Coronary artery (tissue), 2 donors: ENCODE measurements at places on chromosomes 12 and 14.

DNA sequence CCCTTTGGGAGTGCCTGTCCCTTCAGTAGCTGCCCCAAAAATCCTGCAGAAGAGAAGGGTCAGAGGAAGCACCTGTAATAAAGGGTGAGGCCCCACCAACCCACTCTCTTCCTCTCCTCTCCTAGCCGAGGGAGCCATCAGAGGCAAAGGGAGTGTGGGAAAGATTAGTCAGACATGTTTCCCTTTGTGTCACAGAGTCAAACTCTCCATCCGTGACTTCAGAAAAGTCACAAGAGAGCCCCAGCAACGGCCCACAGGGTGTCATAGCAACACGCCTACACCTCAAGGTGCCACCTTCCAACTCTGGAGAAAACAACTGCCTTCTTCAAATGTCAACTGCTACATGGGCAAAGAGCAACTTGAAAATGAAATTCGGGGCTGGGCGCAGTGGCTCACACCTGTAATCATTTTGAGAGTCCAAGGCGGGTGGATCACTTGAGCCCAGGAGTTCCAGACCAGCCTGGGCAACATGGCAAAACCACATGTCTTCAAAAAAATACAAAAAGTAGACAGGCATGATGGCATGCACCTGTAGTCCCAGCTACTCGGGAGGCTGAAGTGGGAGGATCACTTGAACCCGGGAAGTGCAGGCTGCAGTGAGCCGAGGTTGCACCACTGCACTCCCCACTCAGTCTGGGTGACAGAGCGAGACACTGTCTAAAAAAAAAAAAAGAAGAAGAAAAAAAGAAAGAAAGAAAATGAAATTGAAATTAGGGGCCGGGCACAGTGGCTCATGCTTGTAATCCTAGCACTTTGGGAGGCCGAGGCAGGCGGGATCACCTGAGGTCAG is 17.7 kb upstream of the CD27 start:
- DNase-seq = no peak

DNA sequence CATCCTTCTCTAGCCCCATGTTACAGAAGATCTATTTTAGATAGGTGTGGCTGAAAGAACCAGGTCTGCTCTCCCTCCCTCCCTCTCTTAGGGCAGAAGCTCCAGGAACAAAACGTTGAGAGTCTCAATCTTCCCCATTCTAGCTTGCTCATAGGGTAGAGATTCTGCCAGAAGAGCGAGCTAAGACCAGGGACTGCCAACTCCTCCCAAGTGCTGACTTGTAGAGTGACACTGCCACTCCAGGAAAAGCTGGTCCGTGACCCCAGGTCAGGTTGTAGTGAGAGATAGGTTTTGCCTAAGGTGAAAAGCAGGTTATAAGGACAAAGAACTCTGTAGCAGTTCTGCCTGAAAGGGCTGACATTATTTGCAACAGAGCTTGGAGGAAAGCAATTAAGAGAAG is 73.4 kb downstream of the INSM2 start:
- DNase-seq = no peak

- no peak for DNase-seq
These were observed 164.6 kb downstream of the PPM1H start for GRCh38 chr12:62770381-62770780.

DNA sequence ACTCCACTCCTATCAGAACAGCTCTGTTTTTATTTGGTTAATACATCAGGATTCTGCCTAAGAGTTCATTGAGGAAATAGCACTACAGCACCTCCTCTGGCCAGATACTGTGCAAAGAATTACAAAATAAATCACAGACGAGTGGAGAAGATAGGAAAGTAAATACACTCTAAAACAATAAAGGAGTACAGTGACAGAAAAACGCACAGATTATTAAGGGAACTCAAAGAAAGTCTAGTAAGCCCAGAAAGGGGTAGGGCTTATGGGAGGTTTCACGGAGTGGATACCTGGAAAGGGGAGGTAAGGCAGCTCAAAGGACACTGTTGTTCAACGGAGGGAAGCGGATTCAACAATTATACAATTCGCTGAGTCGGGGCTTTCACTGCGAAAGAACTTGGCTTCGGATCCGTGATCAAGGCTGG is 5.5 kb downstream of the OR10AD1 start:
- DNase-seq = no peak

GRCh38 chr14:55440385-55440784 is at the start of gene TBPL2:
TBPL2 (minus strand) TSS chr14:55440616; CDS start chr14:55440449, 167 bp downstream.
- no peak for DNase-seq

DNA sequence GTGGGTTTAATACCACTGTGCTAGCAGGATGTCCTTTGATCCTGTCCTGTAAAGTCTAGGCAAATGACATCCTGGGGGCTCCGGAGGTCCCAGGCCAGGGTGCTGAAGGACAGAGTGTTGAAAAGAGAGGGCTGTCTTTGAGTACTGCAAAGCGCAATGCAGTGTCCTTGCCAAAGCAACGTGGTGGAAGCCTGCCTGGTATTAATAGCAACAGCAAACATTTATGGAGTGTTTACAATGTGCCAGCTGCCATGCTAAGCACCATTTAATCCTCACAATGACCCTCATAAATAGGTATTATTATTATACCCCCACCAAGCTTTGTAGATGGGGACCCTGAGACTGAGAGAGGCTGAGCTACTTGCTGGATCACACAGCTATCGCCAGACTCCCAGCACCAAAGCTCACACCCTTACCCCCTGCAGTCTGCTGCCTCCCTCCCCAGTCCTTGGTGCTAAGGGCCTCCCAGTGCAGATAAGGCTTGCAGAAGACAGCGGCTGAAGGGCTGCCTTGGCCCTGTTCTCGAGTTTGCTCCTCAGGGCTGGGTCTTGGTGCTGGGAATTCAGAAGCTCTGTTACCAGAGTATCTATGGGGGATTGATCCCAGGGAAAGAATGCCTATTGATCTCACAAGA is 427.7 kb downstream of the FUT8 start:
- DNase-seq = no peak

DNA sequence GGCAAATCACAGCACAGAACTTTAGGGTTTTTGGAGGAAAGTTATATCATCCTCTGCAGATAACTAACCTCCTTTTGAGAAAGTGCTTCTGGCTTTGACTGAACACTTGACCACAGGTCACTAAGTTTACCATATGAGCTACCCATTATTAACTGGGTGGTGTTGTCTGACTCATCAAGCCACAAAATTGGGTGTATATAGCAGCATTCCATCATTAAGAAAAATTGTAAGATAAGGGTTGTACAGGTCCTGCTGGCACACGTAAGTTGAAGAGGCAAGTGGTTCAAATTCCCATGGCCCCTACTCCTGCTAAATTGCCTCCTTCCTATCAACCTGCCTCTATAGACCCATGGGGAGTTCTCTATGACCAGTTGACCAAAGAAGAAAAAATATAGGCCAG is 39.5 kb downstream of the L2HGDH start:
- no peak for DNase-seq

- DNase-seq = no peak
These were observed 240.8 kb upstream of the TMPO start for GRCh38 chr12:98274430-98275130.

DNA sequence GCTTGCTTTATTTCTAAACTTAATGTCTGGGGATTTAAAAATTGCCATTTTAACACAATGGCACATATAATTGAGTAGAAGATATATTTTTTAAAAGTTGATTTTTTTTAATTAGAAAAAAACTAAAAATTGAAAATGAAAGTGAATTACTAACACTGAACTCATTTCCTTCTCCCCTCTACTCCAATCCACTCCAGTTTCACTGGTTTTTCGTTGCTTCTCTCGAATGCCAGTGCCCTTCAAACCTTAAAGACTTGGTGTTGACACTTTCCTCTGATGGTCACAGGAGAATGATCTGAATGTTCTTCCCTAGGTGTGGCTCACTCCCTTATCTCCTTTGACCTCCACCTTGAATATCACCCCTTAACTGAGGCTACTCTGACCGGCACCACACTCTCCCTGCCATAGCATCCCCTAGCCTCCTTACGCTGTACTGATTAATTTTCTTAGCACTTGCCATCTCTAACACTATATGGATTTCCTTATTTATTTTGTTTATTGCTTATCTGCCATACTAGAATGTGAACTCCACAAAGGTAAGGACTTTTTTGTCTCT is 107.1 kb downstream of the LIN7A start:
- DNase-seq = no peak

DNA sequence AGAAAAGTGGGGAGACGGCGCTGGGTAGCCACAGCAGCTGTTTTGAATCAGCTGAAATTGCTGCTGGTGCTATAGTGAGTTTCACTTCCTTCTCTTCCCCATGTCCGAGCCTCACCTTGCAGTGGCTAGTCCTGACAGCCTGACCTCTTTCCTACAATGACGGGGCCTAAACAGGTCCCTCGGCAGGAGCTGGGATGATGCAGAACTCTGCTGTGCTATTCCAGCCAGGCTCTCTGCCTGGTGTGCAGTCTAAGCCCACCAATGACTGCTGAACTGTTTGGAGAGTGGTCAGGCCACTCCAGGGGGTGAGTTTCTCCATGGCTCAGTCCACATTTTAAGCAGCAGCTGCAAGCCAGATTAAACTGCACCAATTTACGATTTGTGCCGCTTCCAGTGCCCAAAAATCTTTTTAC is 207.3 kb downstream of the TTC7B start:
- DNase-seq = no peak

DNA sequence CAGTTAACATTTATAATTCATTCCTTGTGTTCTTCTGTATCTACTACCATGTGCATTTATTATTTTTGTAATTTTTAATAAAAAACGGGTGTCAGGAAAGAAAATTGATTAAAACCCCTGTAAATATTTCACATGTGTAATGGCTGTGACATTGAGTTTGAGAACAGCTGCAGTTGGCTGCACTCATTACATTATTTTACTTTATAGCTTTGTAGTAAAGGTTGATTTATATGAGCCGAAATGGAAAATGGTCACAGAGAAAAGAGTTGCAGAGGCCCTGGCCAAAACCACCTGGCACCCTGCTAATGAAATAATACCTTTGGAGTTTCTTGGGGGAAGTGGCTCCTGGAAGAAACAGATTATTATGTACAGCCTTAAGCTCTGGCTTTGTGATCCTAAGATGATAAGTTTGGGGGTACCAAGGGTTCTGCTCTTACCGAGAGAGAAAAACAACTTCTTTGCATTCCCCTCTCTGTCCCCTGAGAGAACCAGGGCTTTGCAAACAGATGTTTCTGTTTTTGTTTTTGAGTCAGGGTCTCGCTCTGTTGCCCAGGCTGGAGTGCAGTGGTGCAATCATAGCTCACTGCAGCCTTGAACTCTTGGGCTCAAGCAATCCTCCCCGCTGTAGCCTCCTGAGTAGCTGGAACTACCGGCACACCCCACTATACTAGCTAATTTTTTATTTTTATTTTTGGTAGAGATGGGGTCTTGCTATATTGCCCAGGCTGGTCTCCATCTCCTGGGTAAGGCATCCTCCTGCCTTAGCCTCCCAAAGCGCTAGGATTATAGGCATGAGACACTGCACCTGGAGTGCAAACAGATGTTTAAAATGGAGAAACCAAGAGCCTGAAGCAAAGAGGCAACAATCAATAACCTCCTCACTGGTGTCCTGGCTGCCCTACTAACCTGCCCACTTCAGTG is 9.7 kb upstream of the DYNLL1 start:
- DNase-seq = no peak
